NCI-H2171 (cell line): ENCODE measurements at places on chromosomes 3 and 15.

DNA sequence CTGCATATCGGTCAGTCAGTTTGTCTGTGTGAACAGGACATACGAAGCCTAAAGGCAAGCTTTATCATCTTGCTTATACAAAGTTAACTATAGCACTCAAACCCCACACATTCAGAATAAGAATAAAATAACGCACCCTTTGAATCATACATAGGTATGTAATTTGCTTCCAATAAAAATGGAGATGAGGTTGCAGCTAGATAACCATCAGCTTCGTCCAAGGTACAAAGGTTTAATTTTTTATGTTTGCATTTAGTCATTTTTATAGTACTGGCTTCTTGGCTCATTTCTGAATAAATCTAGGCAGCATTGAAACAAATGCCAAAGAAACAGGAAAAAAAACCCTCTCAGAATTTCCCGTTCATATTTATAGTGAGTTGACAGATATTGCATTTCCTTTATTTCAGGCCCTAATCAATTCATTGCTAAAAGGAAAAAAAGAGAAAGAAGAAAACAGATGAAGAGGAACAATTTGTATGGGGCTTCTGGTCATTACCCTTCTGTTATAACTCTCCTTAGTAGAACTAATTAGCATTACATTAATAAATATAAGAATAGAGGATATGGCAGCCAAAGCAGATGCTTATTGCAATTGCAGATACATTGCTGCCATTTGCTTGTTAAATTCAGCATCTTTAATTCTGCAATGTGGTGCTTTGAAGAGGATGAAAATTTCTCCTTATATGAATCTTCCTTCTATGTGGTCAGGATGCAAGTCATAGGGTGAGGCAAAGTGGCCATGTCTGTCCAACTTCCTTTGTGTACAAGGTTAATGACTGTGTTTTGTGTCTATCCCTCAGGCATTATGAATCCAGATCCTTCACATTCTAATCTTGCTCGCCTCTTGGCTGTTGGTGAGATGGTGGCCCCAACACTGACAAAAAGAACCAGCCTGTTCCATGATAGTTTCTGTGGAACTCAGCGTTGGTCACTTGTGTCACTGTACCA is 550.0 kb downstream of the AGBL1 start:
- DNase-seq: no peak

GRCh38 chr15:99911816-99912215 is 178.6 kb upstream of the LYSMD4 start:
- DNase-seq: no peak

- DNase-seq: no peak
Observed at GRCh38 chr3:152466784-152467183, 198.1 kb downstream of the MBNL1 start.

- no peak for DNase-seq
Observed at GRCh38 chr3:119944091-119944490, 150.2 kb downstream of the GSK3B start.

DNA sequence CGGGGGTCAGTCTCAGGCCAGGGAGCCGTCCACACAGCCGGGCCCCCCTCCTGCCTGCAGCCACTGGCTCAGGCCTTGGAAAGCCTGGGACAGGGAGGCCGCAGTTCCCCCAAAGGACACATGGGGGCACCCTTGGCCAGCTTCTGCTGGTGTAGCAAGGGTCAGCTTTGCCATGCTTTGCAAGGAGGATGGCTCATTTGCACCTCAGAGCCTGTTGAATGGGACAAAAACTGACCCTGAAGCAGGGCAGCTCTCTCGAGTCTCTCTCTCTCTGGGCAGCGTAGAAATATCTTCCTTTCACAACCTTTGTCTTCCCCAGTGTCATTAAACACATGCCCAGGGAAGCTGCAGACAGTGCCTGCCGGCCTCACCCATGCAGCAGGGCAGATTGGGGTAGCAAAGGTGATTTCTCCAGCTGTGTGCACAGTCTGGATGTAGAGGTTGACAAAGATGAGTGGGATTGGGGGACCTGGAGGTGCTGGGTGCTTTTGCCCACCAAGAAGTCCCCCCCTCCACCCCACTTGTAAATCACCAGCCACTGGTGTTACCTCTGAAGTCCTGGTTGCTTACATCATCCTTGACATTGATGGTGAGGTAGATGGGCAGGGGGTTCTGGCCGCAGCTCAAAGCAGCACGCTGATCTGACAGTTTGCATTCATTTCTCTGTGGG is 17.4 kb upstream of the EHD4 start:
- peak; percentile 43 for DNase-seq

DNA sequence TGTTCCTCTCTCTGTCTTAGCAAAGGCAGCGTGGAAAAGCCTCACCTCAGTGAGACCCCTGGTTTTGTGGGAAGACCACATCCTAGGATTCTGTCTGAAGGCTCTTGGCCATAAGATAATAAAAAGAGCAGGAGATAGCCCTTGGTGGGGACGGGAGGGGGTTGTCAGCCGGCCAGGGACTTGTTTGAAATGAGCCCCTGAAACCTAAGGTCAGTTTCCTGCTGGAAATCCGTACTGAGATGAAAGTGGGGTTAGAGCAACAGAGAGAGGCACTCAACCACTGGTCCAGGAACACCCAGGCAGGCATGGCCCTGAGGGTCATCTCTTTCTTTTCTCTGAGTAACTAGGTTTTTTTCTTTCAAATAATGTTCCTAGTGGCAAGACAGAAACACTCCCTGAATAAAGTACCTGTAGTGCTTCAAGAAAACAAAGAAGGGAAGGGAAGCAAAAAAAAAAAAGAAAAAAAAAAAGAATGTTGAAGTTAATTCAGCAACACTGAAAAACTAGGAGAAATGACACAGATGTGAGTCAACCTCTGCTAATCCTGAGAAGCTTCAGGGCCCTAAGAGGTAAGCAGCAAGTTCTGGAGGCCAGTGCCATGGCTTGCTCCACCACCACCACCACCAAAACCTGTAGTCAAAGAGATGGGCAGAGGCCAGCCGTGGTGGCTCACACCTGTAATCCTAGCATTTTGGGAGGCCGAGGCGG is 3.2 kb downstream of the ITGB5 start:
- DNase-seq: no peak
